Naive thymus-derived CD8-positive, alpha-beta T cell (primary cell): ENCODE measurements at places on chromosomes 1 and 21. TPM values are rescaled to one million over a fixed set of nuclear protein-coding genes. Genes with fewer than 3 reads are reported as not detected.

GRCh38 chr1:201452866-201453265 lies 16.1 kb downstream of the PHLDA3 start:
- DNase-seq: no peak

Gene TRPM2
- 0.58 TPM for total RNA-seq

GRCh38 chr1:101993710-101994109 lies 3.0 kb downstream of the OLFM3 start:
- DNase-seq: no peak

Gene A3GALT2
- total RNA-seq: not detected

DNA sequence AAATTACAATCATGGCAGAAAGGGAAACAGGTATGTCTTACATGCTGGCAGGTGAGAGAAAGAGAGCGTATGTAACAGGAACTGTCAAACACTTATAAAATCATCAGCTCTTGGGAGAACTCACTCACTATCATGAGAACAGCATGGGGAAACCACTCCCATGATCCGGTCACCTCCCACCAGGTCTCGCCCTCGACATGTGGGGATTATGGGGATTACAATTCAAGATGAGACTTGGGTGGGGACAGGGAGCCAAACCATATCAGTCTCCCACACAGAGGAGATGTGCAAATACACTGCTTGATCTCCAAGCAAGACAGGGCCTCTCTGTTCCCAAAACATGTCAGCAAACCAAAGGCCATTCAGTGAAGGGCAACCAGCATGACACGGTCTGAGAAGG lies 27.4 kb downstream of the LMX1A start:
- DNase-seq: no peak

- DNase-seq: no peak
Observed at GRCh38 chr1:240090957-240091600, 604 bp upstream of the FMN2 start.

Gene DAB1
- total RNA-seq: 0.16 TPM

Gene KCNJ10
- not detected for total RNA-seq

Gene TSPAN2
- 0.68 TPM for total RNA-seq

GRCh38 chr1:212013672-212014071 lies 21.7 kb downstream of the INTS7 start:
- no peak for DNase-seq

DNA sequence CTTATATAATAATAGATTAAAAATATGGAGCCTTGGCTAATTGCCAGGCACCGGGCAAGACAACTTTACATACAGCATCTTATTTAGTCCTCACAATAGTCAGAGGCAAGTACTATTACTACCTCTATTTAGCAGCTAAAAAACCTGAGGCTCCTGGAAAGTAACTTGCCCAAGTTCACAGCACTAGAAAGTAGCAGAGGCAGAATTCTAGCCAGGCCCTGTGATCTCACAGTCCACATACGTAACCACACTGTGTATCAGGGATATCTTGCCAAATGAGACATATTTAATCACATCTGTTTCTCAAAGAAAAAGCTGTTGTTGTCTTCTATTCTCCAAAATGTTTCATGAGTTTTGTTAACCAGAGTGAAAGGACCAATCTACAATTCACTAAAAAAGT lies 378.5 kb downstream of the PLPP3 start:
- no peak for DNase-seq

DNA sequence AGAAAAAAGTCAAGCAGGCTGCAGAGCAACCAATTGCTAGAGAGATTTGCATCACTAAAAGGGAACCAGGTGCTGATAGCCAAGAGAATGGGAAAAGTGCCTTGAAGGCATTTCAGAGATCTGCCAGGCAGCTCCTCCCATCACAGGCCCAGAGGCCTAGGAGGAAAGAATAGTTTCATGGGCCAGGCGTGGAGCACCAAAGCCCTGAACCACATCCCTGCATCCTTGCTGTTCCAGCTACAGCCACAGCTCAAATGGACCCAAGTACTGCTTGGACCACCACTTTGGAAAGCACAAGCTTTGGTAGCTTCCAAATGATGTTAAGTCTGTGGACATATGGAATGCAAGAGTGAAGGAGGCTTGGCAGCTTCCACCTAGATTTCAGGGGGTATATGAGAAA lies 29.7 kb upstream of the ZSWIM5 start:
- DNase-seq: no peak

GRCh38 chr1:201728731-201729130 lies 100.2 kb upstream of the IPO9 start:
- no peak for DNase-seq

DNA sequence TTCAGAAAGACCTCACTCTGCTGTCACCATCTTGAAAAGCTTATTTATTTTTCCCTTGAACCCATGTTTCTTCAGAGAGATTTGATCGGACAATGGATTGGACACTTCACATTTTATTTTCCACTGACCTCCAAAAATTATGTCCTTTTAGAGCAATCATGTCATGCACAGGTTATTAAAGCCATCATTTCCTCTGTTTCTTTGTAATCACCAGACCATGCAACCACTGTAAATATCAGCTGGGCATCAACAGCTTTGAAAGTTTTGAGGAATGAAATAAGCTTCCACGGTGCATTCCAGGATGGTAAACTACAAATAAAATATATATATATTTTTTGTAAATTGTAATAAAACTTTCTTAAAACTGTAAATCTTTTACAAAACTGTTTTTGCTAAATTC lies 144.1 kb upstream of the ADAMTS5 start:
- DNase-seq: no peak

Gene DIO1
- total RNA-seq: not detected

DNA sequence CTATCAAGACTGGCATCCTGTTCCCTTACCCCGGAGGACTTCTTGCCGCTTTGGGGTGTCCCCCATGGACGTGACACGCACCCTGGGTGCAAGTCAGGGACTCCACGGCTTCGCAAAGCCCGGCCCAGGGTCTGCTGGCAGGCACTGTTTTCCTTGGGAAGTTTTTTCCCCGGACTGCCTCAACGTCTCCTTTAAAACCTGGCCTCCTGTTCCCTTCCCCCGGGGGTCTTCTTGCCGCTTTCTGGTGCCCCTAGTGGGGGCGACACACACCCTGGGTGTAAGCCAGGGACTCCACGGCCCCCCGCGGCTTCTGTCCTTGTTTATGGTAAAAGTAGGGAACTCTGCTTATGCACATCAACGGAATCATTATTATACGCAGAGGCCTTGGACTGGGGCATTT lies 136.6 kb downstream of the LIPI start:
- no peak for DNase-seq

GRCh38 chr1:197472141-197472540 lies 204.1 kb downstream of the CRB1 start:
- no peak for DNase-seq

DNA sequence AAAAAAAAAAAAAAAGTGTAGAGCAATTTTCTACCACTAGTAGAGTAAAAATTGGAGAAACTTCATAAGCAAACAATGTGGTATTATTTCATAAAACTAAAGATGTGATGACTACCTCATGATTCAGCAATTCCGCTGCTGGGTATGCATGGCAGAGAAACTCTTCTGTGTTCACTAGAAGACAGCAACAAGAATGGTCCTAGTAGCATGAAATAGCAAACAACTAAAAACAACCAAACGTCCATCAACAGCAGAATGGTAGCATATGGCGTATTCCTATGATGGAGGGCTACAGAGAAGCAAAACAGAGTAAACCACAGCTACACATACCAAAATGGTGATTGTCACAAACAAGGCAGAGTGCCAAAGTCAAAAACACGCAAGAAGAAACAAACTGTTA lies 18.9 kb downstream of the HTR1D start:
- DNase-seq: no peak

- DNase-seq: peak; percentile 7
Observed at GRCh38 chr1:220680085-220680687, 10.0 kb upstream of the C1orf115 start.

Gene CELF3
- total RNA-seq: not detected

- no peak for DNase-seq
Observed at GRCh38 chr1:212609701-212610574, 1.4 kb downstream of the ATF3 start.

Gene CASZ1
- total RNA-seq: 10.3 TPM

- no peak for DNase-seq
Observed at GRCh38 chr1:36089393-36090121, 865 bp downstream of the ADPRS start.

DNA sequence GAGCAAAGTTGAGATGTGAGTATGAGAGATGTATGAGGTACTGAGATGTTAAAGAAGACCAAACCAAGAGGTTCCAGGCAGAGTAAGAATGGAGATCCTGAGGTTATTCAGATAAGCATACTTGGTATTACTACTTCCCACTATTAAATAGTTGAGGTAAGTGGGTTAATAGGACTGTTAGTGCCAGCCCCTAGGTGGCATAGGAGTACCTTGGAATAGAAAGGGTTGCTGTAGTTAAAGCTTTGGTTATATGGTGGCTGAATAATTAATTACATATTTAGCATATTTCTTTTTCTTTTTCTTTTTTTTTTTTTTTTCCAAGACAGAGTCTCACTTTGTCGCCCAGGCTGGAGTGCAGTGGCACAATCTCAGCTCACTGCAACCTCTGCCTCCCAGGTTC lies 397.9 kb upstream of the TMPRSS15 start:
- no peak for DNase-seq

GRCh38 chr1:119639109-119639508 lies 9.0 kb downstream of the ZNF697 start:
- DNase-seq: no peak

Gene OR10Z1
- not detected for total RNA-seq

Gene C1orf87
- total RNA-seq: not detected
